ENCODE measurements at places on chromosomes 1 and 21.

DNA sequence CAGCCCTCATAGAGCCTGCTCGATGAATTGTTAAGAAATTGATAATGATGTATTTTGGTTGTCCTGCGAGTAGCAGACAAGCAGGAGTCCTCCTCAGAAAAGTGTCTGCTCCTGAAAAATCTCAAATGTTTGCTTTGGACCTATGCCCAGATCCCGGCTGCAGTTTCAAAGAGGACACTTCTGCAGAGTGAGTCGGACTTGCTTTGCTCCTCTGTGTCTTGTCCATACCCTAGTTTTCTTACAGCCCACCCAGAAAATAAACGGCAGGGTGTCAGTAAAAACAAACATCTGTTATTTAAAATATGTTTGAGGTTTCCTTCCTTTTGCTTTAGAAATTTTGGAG lies 2.8 kb downstream of the S100A10 start:
- DNase-seq, result no peak

DNA sequence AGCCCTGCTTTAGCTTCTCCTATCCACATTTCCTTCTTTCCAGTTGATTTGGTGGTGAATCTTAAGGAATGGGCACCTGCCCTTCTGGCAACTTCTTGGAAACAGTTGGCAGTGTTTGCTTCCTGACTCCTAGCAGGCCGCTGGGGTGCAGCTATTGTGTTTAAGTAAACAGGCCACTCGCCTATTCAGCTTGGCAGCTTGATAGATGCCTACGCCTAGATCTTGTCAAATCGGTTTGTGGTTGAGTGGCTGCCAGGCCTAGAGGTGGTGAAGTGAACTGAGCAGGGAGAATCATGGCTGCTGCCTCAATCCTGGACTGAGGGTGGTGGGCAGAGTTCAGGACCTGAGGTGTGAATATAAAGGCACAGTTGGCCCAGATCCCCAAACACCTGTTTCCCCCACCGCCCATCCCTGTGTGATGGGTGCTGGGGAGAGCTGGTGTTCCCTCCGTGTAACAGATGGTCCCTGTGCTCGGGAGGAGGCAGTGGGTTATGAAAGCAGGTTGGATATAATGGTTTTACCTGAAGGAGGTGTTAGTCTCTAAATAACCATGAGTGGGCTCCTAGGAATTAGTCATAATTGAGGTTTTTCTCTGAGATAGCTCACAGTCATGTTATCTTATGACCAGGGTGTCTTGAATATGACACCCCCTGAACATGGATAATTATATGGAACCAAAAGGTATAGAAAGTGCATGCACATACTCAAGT lies 940 bp upstream of the PLA2G2C start:
- peak; percentile 8 for DNase-seq

DNA sequence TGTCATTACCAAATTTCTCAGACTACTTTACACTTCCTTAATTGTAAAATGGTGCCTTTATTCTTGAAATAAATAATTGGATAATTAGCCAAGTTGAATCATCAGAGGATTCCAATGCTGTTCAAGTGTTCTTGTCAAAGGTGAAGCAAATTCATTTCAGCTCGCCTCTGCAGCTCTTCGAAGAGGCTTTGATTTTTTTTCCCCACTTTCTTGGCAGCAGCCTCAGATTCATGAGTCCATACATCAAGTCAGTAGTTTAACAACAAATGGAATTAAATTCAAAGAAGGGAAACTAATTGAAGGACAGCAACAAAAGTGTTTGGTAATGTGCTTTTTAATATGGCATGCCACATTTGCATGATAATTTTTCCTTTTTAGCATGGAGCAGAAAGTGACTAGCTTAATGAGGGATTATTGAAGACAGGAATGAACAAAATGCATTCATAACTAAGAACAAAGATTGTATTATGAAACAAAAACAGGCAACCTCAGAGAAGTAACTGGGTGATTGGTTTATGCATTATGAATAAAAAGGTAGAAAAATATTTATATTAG lies 239.0 kb downstream of the USH2A start:
- no peak for DNase-seq

GRCh38 chr1:212700223-212700891 lies 717 bp upstream of the BATF3 start:
- DNase-seq, result peak; percentile 47

GRCh38 chr1:156910309-156910782 lies 10.1 kb upstream of the LRRC71 start:
- peak; percentile 59 for DNase-seq

- DNase-seq, result no peak
These were observed 5.4 kb downstream of the GADD45A start for GRCh38 chr1:67690411-67690810.

DNA sequence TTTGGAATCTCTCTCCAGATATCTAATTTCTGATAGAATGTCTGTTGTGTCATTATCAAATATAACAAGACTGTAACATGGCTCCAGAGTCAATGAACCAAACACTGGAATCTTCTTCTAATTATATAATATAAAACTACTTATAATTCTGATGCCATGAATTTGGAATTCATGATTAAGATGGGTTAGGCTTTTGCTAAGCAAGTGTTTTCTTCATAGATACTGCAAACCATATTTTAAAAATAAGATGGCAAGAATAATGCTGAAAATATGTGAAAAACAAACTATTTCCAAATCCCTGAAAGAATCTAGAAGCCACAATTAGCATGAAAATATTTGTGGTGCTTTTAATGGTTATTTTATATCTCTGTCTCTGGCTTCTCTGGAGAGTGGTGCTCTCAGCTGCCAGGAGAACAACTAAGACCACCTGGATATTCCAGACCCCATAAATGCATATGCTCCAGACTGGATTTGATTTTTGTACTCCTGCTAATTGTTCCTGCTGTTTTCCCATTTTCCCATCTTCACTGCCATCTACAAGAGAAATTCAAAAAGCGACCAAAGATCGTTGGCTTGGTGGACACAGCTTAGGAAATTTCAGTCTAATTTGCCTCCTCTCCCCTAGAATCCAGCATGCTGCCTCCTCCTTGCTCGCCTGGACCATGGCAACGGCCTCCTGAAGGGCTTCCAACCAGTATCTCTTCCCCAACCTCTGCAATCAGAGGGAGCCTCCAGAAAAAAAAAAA lies 418.9 kb downstream of the SETD4 start:
- DNase-seq, result no peak

All from T-helper 9 cell (primary cell).